Dermis blood vessel endothelial cell (primary cell): ENCODE measurements at places on chromosomes 12 and 14. TPM values are rescaled to one million over a fixed set of nuclear protein-coding genes. Genes with fewer than 3 reads are reported as not detected.

The DACT1 gene
- total RNA-seq, result 0.05 and 0.34 TPM in 2 replicates

The HOMEZ gene
- 6.5 and 7.2 TPM in 2 replicates for total RNA-seq

- no peak for DNase-seq
Measured at GRCh38 chr12:102631274-102631673, 150.9 kb upstream of the IGF1 start.

- DNase-seq, result no peak
Measured at GRCh38 chr12:73383584-73384222, 1111.5 kb downstream of the TRHDE start.

The DNAI7 gene
- 0.28 TPM in 1 of 2 replicates, not detected in the other for total RNA-seq

- no peak for DNase-seq
Measured at GRCh38 chr12:2322554-2323120, 269.9 kb downstream of the CACNA1C start.

GRCh38 chr12:109329686-109330085 lies 18.0 kb upstream of the MYO1H start:
- no peak for DNase-seq

DNA sequence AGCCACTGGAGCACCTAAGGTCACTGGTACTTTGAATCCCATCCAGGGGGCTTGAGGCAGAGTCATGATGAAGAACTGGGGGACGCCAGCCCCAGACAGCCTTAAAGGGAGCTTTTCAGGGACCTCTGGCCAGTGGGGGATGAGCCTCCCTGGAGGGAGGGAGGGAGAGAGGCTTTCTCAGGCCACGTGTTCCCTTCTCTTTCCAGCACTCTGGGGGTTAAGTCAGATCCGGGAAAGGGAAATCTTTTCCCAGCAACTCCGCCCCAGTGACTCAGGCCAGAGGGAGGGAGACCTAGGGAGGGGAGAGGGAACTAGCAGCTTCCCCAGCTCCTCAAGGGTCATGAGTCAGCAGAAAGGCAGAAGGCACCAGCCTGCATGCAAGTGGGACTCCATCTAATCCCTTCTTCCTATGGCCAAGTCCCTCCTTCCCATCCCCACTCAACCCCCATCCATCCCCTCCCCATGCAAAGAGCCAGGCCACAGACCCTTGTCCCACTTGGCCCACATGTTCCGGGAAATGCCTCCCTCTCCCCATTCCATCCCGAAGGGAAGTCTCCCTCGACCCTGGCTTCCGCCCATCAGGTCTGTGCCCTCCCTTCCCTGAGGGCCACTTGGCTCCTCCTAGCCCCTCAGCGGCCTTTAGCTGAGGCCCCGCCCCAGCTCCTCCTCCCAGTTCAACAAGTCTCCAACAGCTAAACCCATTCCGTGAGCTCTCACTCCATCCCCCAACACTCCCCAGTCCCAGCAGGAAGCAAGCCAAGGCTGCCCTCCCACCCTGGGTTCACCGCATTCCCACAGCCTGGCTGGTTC lies 5.6 kb downstream of the TNFRSF1A start:
- DNase-seq, result peak; percentile 99

- no peak for DNase-seq
Measured at GRCh38 chr14:24259282-24260025, 3.5 kb downstream of the TGM1 start.

The NINJ2 gene
- total RNA-seq, result 1.2 and 4.8 TPM in 2 replicates

- no peak for DNase-seq
Measured at GRCh38 chr12:131749618-131750315, 38.9 kb downstream of the SFSWAP start.

- no peak for DNase-seq
Measured at GRCh38 chr12:52221070-52221781, 11.8 kb upstream of the KRT7 start.

- no peak for DNase-seq
Measured at GRCh38 chr12:109304485-109304884, 4.6 kb downstream of the FOXN4 start.

The PTPRO gene
- total RNA-seq, result not detected in 2 replicates

DNA sequence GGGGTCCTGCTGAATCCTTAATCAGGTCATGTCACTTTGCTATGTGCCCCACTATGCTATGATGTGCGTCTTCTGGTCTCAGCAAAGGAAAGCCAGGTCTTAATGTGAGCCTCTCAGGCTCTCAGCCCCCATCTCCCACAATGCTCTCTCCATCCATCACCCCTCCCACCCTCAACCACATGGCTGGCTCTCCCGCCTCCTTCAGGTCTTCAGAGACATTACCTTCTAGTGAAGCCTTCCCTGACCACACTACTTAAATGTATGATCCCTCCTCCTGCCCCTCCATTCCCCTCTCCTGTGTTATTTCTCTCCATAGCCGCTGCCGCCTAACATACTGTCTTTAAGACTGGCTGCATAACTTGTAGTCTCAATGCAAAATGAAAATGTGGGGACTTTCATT lies 50.5 kb downstream of the KRT80 start:
- no peak for DNase-seq

DNA sequence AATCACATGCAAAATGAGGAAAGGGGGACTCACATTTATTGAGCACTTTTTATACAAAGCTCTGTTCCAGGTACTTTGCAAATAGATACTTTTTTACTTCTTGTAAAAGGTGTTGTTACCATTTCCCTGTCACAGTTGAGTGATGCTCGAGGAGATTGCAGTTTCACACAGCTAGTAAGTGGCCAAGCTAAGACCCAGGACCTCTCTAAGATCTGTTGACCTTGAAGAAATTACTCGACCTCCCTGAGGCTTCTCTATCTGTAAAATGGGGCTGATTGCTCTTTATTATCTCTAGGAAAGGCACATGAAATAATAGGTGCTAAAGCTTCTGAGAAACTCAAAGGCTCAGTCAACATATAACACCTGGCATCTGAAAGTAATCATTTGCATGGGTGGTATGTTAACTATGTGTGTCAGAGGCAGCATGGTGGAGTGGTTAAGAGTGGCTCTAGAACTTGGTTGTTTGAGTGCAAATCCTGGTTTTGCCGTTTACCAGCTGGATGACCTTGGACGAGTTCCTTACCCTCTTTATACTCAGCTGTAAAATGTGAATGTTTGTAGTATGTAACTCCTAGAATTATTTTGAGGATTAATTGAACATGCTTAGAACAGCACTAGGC lies 41.5 kb downstream of the IFT81 start:
- DNase-seq, result no peak

The GPRC5A gene
- total RNA-seq, result 3.2 and 10.7 TPM in 2 replicates

- DNase-seq, result no peak
Measured at GRCh38 chr12:30219047-30219446, 435.3 kb upstream of the TMTC1 start.

- no peak for DNase-seq
Measured at GRCh38 chr12:3988519-3989217, 115.5 kb upstream of the PARP11 start.

The NCAPD2 gene
- total RNA-seq, result 28.2 and 102 TPM in 2 replicates

The SLC5A8 gene
- not detected in 2 replicates for total RNA-seq

The RHNO1 gene
- 23.3 and 25.8 TPM in 2 replicates for total RNA-seq

GRCh38 chr12:15893260-15893659 lies 11.1 kb downstream of the STRAP start:
- no peak for DNase-seq

- no peak for DNase-seq
Measured at GRCh38 chr14:93230539-93230938, 23.5 kb downstream of the UBR7 start.

The PTPRQ gene
- total RNA-seq, result under 0.01 TPM in 1 of 2 replicates, not detected in the other

DNA sequence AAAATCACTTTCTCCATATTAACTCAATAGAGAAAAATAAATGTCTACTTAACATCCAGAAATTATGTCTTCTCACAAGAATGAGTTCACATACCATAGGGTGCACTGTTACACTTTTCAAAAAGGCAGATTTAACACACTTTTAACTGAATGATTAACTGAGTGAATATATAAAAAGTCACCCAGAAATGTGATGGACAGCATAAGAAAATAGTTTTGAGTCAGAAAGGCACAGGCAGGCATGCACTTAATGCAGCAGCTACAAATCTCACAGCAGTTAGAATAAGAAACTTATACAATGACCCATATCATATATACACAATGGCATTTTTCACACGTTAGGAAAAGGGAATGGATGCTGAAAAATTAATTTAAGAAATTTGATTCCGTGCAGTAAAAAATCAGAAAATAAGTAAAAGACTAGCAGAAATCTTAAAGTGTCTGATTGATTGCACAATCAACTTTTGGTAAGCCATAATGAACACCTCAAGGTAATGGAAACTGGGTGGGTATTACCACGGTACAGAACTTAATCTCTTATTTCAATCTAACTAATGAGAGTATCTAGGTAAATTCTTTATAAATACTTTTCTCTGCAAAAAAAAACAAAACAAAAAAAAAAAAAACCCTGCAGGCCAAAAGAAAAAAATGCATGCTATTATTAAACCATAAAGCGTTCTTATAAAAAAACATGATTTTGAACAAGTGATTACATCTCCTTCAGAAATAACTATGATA lies 3.5 kb downstream of the MED13L start:
- no peak for DNase-seq

GRCh38 chr12:64459394-64459891 lies 7.5 kb downstream of the TBK1 start:
- DNase-seq, result peak; percentile 36
